Left cardiac atrium (tissue), 4 donors: ENCODE measurements at places on chromosomes 7 and 10.

- no peak for DNase-seq
Observed at GRCh38 chr10:128465697-128466096, 339.5 kb upstream of the MKI67 start.

DNA sequence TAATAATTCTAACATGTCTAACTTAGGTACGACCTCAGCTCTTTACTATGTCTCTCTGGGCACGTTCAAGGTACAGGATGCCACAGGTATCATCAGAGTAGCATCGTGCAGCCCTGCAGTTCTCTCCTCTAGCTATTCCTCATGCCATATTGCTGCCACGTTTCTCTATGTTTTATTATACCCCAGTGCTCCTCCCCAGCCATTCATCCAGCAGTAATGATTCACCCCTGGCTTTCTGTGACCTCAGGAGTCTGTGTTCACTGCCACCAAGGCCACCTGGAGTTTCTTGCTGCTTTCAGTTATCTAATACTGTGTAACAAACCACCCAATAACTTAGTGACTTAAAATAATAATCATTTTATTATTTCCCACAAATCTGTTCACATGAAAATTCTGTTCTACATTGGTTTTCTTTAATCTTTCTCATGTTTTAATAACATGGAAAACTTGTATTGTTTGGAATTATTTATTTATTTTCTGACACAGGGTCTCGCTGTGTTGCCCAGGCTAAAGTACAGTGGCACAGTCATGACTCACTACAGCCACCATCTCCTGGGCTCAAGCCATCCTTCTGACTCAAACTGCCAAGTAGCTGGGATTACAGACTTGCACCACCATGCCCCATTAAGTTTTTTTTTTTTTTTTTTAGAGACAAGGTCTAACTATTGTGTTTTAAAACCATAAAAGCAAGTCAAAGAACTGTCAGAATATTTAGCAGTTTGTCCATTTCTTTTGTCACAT, 21.8 kb downstream of the REEP3 start:
- no peak for DNase-seq

GRCh38 chr10:88877298-88877697, 2.7 kb upstream of the STAMBPL1 start:
- no peak for DNase-seq

- peak; percentile 71 for DNase-seq
Observed at GRCh38 chr10:70903262-70903921, 15.0 kb upstream of the PCBD1 start.

GRCh38 chr10:125343118-125343925, 183.0 kb upstream of the CTBP2 start:
- DNase-seq: no peak

- peak; percentile 31 for DNase-seq
Observed at GRCh38 chr7:128270826-128271272, 29.8 kb downstream of the LEP start.

DNA sequence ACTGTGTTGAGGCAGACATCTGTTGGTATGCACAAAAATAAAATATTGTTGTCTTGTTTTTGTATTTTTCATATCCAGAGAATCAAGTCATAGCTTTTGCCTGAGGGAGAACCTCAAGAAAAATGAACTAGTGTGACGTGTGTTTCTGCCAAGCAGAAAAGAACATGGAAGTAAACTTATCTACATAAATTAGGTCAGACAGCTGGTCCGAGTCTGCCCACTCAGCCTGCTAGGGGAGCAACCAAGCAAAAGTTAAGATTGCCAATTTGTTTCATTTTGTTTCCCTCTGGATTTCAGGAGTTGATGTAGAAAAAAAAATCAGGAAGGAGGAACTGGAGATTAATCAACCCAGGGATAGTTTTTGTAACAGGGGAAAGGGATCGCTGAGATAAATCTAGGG, 572.4 kb upstream of the LRRTM3 start:
- DNase-seq: peak; percentile 30

DNA sequence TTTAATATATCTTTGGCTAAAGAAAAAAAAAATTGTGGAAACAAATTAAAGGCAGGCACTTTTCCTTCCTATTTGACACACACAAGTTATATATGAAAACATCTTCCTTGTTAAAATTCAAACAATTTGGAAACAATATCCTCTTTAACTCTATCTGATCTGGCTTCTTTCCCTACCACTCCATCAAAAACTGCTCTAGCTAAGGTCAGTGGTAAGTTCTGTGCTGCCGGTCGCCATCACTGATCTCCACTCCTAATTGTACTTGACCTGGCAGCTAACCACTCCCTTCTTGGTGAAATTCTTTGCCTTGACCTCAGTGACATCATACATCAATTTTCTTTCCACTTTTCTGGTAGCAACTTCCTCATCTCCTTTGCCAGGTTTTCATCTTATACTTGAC, 47.9 kb upstream of the MRLN start:
- DNase-seq: no peak

GRCh38 chr7:7183838-7184463, 1.6 kb downstream of the C1GALT1 start:
- no peak for DNase-seq

GRCh38 chr7:98995111-98995510, 116.8 kb downstream of the TRRAP start:
- no peak for DNase-seq

- no peak for DNase-seq
Observed at GRCh38 chr10:25912866-25913265, 21.2 kb upstream of the MYO3A start.

- no peak for DNase-seq
Observed at GRCh38 chr7:129489491-129489890, 12.8 kb upstream of the SMKR1 start.

- no peak for DNase-seq
Observed at GRCh38 chr7:87155788-87156187, 3.5 kb downstream of the DMTF1 start.

DNA sequence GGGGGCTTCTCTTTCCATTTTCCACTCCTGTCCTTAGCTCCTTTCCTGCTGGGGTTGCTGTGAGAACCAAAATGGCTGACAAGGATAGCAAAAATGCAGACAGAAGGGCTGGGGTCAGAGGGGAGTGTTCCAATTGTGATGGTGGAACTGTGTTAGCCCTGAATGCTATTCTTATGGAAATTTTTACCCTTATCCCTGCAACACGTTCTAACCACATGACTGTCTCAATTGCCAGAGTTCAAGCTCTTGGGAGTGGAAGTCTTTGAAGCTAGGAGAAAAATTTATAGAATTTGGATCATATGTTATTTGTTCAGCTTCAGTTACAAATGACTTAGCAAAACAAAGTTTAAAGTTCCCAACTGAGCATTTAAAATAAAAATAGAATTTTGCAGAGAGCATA, 134.1 kb downstream of the ADCYAP1R1 start:
- DNase-seq: no peak

GRCh38 chr7:42082144-42082543, 154.9 kb downstream of the GLI3 start:
- DNase-seq: no peak

GRCh38 chr10:80464557-80465450, 10.7 kb downstream of the TSPAN14 start:
- DNase-seq: no peak

GRCh38 chr7:674454-675410, 51.8 kb upstream of the DNAAF5 start:
- no peak for DNase-seq

- no peak for DNase-seq
Observed at GRCh38 chr10:116159197-116159596, 113.8 kb downstream of the GFRA1 start.

GRCh38 chr7:80154656-80155333, 20.2 kb downstream of the GNAI1 start:
- DNase-seq: no peak

- no peak for DNase-seq
Observed at GRCh38 chr7:155234950-155235789, 62.5 kb upstream of the INSIG1 start.

GRCh38 chr7:31373337-31374289, 33.1 kb upstream of the NEUROD6 start:
- peak; percentile 37 for DNase-seq

DNA sequence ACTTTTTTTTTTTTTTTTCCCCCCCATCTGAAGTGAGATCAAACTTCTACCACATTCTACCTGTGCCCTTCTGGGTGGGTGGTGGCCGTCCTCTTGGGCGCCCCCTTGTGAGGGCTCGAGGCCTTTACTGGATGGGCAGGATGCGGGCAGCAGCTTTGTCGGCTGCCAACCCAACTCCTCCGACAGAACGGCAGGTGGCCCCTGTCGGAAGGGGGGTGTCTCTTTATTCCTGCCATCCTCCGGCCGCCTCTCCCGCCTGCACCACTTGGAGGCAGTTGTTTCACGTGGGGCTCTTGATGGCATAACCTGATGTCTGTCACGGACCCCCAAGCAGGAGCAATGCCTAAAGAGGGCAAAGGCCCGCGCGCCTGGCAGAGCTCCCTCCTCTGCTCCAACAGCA, 31.0 kb downstream of the AMZ1 start:
- DNase-seq: no peak

GRCh38 chr7:39428221-39428620, 138.0 kb upstream of the YAE1 start:
- no peak for DNase-seq

DNA sequence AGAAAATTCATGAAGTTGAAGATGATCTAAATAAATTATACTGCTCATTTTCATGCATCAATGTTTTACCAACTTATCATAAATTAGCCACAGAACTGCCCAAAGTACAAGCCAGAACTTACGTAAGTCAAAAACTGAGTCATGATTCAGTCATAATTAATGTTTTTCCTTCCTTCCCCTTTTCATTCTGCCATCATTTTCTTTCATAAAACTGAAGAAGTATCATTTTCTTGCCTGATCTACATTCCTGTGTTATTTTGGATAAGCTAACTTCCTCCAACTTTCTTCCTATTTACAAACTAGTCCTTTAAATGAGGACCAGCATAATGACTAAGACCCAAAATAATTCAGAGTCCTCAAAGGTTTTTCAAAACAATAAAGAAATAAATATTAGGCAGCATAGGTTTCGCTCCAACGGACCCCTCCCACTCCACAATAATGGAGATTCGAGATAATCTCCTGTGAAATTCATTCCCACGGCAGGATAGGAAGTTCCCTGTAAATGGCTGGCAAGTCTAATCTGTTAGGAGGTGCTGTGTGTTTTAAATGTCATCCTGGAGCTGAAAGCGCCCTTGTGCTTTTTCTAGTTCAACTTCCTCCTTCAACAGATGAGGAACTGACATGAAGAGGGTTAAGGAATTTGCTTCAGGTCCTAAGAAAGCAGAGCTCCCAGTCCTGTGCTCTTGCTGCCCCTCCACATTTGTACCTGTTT, 218.9 kb downstream of the DOCK4 start:
- DNase-seq: no peak

DNA sequence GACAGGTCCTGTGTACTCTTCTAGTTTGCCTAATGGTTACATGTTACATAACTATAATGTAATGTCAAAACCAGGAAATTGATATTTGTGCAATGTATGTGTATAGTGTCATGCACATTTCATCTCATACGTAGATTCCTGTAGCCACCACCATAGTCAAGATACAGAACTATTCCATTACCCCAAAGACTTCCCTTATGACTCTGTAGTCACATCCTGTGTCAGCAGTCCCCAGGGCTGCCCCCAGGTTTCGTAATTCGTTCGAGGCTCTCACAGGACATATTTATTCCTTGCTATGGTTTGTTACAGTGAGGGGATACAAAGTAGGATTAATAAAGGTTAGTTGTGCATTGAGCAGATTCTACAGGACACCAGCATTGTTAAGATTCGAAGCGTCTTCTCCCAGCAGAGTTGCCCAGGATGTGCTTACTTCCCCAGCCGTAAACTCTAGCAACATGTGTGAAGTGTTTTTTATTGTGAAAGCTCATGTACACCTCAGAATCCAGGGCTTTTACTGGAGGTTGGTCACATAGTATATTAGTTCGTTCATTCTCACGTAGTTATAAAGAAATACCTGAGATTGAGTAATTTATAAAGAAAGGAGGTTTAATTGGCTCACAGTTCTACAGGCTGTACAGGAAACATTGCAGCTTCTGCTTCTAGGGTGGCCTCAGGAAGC, 18.6 kb downstream of the RABGEF1 start:
- no peak for DNase-seq

- DNase-seq: no peak
Observed at GRCh38 chr7:35334506-35334905, 80.6 kb upstream of the TBX20 start.

- DNase-seq: no peak
Observed at GRCh38 chr10:101691081-101691480, 3.9 kb downstream of the FBXW4 start.

- no peak for DNase-seq
Observed at GRCh38 chr10:50384898-50385297, 133.6 kb upstream of the ASAH2 start.

- DNase-seq: no peak
Observed at GRCh38 chr7:90850471-90850870, 254.3 kb downstream of the CDK14 start.

- no peak for DNase-seq
Observed at GRCh38 chr10:17847585-17848296, 38.6 kb downstream of the MRC1 start.

GRCh38 chr7:12436126-12436525, 32.5 kb upstream of the VWDE start:
- DNase-seq: no peak

GRCh38 chr7:4265676-4266075, 416.4 kb upstream of the FOXK1 start:
- no peak for DNase-seq

DNA sequence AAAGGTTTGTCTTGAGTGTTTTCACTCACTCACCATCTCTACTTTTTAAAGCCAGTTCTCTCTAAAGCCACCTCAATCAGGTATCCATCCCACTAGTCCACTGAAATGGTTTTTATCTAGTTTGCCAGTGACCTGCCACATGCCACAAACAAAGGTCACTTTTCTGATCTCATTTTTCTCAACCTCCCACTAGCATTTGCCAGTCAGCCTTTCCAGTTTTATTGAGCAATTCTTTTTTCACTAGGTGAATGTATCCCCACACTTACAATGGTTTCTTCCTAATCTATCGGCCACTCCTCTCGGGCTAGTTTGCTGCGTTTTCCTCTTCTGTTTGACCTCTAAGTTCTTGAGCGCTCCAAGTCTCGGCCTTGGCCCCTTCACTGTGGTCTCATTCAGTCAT, 44.9 kb upstream of the ARL4A start:
- DNase-seq: no peak

GRCh38 chr7:35553519-35553918, 141.4 kb downstream of the HERPUD2 start:
- DNase-seq: no peak

GRCh38 chr7:26409661-26410547, 118.2 kb downstream of the SNX10 start:
- DNase-seq: no peak

DNA sequence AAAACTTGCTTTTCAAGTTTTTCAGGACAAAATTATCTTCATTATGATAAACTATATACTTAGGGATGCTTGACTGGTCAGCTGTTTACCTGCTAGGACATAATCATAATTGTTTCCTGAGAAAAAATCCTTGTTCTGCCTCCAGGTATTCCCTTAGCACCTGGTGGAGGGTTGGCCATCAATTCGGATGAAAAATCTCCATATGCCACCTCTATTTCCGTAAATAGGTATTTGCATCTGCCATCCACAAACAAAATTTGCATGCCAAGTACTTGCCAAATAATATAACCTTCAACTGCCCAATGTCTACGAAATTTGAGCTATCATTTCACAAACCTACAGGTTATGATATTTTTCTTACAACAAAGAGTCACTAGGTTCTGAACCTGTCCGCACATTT, 126.2 kb downstream of the RNF133 start:
- no peak for DNase-seq
